ENCODE measurements at places on chromosomes 13 and 19. TPM values are rescaled to one million over a fixed set of nuclear protein-coding genes. Genes with fewer than 3 reads are reported as not detected.

GRCh38 chr19:31255831-31256592 lies 93.2 kb downstream of the TSHZ3 start:
- H3K36me3 ChIP-seq = no peaks in the 10 kb centered on the region
- H3K4me3 ChIP-seq = no peak overlapping the region
- no peaks in the 10 kb centered on the region for H3K4me1 ChIP-seq
- no peaks in the 10 kb centered on the region for H3K27me3 ChIP-seq
- no peak overlapping the region for H3K27ac ChIP-seq
- no peak for DNase-seq

Gene TJP3
- not detected for polyA plus RNA-seq

Gene ZNF525
- 7.8 TPM for polyA plus RNA-seq

- no peaks in the 10 kb centered on the region for H3K27me3 ChIP-seq
- H3K36me3 ChIP-seq = no peaks in the 10 kb centered on the region
- DNase-seq = no peak
- no peaks in the 10 kb centered on the region for H3K4me1 ChIP-seq
These were observed 1.8 kb downstream of the ZNF114 start for GRCh38 chr19:48271531-48272151.

Gene TMPRSS9
- 0.15 TPM for polyA plus RNA-seq

Data from GM12878 (cell line).